Stimulated activated naive B cell treated with anti-CD40 and anti-IgM and Interleukin-4, amounts not matched to agents 10 μg/mL and 1 μg/mL and 100 μg/mL, for 72 hours (primary cell): ENCODE measurements at places on chromosomes 2 and 18.
A peak's percentile ranks its signal among the peaks of the same experiment; 100 is the strongest.

DNA sequence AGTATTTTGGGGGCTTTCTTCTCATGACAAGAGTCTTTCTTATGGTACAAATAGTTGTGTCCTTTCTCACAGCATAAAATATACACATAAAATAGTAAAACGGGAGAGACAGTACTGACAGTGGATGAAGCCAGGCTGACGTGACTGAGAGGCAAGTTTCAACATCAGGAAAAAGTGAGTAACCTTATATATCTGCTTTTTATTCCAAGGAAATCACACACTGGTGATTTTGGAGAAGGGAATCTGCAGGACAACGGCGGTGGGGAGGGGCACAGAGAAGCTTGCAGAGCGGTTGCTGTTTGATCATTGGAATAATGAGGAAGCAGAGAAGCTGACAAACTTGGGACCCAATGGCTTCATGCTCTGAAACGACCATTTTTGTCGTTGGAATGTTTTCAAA, 130.6 kb upstream of the ZNF236 start:
- DNase-seq: no peak

DNA sequence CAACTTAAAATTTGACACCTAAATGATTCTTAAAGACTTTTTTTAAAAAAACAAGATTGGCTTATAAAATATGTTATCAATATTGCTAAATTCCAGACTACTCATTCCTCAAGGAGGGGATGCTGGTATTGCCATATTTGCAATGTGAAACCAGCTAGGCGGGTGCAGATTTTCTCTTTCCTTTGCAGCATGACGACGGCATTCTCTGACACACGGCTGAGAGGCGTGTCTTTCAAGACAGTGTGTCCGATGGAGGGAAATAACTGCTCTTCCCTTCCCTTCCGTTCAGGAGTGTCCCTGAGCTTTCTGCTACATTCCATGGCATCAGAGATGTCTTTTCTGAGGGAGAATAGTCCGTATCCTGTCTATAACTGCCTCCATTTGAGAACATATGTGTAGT, 38.2 kb upstream of the CNGA3 start:
- no peak for DNase-seq

GRCh38 chr2:224022486-224022885, 16.6 kb downstream of the SERPINE2 start:
- no peak for DNase-seq

DNA sequence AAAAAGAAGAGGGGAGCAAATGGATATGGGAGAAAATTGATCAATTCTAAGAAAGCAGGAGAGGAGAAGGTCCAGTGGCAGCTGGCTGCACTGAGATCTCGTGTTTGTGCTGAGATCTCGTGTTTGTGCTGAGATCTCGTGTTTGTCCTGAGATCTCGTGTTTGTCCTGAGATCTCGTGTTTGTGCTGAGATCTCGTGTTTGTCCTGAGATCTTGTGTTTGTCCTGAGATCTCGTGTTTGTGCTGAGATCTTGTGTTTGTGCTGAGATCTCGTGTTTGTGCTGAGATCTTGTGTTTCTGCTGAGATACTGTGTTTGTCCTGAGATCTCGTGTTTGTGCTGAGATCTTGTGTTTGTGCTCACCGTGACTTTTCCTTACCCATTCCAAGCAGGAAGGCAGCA, 254.4 kb downstream of the BCL2 start:
- DNase-seq: no peak

- DNase-seq: no peak
Measured at GRCh38 chr18:9743200-9744016, 35.3 kb downstream of the RAB31 start.

DNA sequence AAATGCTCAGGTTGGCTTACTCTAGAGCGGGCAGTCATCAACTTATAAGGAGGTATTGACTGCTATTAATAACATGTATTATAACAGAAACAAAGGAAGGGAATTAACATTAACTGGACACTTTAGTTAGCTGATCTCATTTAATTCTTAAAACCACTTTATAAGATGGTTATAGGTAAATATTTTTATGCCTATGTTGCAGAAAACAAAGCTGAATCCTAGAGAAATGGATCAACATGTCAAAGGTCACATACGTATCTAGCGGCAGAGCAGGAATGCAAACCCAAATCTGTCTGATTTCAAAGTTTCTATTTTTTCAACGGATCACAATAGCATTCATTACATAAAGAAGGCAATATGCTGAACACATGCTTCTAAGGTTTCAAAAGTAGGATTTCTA, 200.0 kb downstream of the PDE1A start:
- no peak for DNase-seq

GRCh38 chr2:43727634-43728014, 46.2 kb upstream of the DYNC2LI1 start:
- DNase-seq: no peak

GRCh38 chr18:51029378-51029693, 677 bp upstream of the SMAD4 start:
- DNase-seq: no peak

GRCh38 chr18:48727681-48728080, 188.8 kb downstream of the CTIF start:
- DNase-seq: no peak

DNA sequence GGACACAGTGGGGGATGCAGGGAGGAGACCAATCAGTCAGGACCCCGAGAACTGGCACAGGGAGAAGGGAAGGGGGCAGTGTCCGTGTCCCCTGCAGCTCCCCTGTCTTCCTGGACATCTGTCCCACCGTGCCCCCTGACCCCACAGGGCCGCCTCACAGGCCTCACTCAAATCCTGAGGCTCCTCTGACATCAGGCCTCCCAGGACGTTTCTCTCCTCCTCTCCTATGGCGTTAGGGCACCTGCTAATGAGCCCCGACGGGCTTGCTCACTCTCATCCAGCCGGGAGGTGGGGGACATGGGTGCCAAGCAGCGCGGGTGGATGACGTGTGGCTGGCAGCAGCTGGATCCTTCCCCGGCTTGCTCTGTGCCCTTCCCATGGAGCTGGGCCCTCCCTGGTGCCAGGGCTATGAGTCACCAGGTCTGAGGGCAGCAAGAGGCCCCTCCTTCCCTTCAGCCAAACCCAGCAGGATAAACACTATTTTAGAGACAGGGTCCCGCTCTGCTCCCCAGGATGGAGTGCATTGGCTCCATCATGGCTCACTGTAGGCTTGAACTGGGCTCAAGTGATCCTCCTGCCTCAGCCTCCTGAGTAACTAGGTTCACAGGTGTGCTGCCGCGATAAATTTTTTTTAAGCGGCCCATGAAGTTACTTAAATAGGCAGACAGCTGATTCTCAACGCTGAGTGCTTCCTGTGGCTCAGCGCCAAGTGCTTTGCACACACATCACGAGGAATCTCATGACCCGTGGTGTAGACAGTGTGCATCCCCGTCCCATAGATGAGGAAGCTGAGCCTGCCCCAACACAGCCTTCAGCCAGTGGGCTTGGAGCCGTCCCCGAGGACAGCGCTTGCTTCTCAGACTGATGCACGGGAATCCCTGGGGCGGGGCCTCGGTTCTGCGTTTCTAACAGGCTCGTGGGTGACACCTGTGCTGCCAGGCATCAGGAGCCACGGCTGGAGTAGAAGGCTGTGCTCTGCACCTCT, 64.5 kb upstream of the HDAC4 start:
- DNase-seq: no peak

GRCh38 chr2:10197697-10198076, 75.1 kb downstream of the RRM2 start:
- DNase-seq: no peak

DNA sequence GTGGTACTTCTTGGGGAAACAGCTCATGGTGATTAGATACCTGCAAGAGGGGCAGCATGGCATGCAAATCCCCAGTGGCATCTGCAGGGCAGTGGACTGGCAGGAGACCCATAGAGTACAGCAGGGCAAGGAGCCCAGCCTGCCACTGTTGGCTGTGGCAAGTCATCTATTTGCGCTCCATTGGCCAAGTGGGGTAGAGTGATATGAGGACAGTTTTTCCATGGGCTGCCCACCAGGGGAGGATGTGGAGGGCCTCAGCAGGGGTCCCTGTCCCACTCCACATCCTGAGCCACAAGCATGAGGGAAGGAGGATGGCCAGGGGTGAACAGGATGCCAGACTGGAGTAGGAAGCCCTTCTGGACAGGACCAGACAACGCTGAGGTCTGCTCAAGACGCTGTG, 50.9 kb upstream of the OTOF start:
- DNase-seq: no peak

DNA sequence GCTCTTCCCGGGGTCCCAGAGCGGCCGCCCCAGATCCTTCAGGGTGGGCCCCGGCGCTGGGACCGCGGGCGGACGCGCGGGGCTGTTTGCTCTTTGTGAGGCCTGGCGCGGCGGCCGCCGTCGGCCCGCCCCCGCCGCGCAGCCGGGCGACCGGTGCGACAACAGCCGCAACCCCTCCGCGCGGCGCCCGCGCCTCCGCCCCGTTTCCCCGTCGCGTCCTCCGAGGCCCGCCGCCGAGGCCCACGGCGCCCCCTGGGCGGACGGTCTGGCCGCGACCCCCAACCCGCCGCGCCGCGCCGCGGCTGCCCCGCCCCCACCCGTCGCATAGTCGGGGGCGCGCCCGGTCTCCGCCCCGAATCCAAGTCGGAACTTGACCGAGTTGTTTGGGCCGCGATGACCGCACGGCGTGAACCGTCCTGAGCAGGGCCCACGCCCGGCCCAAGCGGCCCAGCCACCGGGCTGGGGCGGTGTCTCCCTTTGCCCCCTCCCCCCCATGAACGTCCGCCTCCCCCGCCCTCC, 448 bp downstream of the YPEL5 start:
- peak; percentile 9 for DNase-seq

GRCh38 chr2:238320648-238321281, 447 bp downstream of the TRAF3IP1 start:
- DNase-seq: no peak

- no peak for DNase-seq
Measured at GRCh38 chr18:6776188-6776587, 46.7 kb downstream of the ARHGAP28 start.

GRCh38 chr18:55376387-55376786, 211.6 kb downstream of the TCF4 start:
- DNase-seq: peak; percentile 25

- no peak for DNase-seq
Measured at GRCh38 chr2:45683292-45683691, 31.8 kb downstream of the PRKCE start.

DNA sequence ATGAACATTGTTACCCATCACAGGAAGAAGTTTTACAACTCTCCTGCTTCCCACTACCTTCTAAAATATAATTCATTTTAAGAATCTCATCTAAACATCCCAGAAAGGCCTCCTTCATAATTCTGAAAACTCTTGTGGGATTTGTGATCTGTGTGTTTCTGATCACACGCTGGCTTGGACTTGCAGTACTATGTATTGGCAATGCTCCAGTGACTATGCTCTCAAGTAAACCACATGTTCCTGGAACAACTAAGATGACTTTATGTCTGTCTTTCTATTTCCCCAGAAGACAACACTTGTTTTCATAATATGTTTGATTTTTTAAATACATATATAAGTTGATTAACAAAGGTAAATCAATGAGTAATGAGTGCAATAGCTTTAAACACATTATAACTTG, 376.6 kb upstream of the NETO1 start:
- no peak for DNase-seq

- no peak for DNase-seq
Measured at GRCh38 chr2:72889991-72890390, 2.8 kb downstream of the SPR start.

DNA sequence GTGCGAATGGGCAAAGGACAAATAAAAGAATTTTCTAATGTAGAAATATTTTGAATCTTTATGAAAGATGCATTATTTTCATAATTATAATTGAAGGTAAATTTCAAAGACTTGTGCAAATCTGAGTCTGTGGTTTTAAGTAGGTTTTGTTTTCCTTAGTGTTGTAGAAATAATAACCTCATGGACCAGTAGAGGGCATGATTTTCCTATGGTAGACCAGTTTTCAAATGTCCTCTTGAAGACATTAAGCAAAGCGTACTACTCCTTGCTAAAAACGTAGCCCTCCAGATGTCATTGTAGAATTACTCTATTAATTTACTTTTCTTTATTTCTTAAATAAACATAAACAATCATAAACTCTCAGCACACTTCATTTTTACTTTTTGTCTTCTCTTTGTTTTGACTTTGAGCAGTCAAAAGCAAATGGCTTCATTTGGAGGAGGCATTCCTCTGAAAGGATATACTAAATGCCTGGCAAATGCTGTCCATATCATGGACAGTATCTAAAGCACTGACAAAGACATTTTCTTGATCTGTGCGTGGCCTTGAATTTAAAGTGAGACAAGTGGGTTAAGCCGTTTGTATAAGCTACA, 85.8 kb upstream of the FAM237A start:
- no peak for DNase-seq

DNA sequence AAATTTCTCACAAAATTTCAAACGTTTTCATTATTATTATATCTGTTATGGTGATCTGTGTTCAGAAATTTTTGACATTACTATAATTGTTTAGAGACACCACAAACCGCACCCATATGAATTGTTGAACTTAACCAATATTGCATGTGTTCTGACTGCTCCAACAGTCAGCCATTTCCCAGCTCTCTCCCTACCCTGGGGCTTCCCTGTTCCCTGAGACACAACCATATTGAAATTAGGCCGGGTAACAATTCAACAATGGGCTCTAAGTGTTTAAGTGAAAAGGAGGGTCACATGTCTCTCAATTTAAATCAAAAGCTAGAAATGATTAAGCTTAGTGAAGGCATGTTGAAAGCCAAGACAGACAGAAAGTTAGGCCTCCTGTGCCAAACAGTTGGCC, 424.0 kb downstream of the DSC3 start:
- no peak for DNase-seq

- DNase-seq: no peak
Measured at GRCh38 chr18:32290810-32291209, 101.0 kb downstream of the MEP1B start.

GRCh38 chr2:144796936-144797335, 277.0 kb upstream of the ZEB2 start:
- DNase-seq: no peak

DNA sequence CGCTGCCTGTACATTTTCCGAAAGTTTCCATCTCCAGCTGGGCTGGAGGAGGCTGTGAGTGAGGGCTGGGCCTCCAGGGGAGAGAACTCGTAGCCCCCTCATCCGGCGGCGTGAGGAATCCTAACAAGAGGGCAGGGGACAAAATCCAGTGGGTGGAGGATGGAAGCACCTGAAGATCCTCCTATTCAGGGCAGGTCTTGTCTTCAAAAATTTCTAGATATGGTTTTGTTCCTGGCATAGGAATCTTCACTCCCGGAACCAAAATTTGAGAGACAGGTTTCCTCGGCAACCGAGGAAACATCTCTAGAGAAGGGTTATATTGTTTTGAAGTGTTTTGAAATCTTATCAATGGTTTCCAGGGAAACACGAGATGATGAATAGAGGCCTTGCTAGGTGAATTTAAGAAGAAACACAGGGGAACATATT, 136.7 kb downstream of the SH3BP4 start:
- DNase-seq: no peak

DNA sequence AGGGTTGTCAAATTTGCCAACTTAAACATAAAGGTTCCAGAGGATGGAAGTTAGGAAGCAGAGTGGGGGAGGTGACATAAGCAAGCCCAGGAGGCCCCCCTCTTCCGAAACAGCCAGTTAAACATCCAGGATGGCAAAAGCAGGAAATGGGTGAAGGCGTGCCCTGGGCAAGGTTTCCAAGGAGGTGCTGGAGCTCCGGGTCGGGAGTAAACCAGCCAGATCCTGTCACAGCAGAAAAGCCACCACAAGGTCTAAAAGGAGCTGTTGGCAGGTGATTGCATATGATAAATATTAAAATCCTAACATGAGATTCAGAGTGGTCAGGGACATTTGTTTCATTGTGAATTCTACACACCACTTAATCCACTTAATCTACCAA, 572.2 kb upstream of the SALL3 start:
- DNase-seq: no peak

GRCh38 chr2:172364261-172364660, 63.1 kb upstream of the ITGA6 start:
- DNase-seq: no peak

GRCh38 chr2:39665811-39666490, at the start of gene TMEM178A:
TMEM178A (plus strand) TSS chr2:39665917; CDS start chr2:39665975, 58 bp downstream.
- peak; percentile 4 for DNase-seq
